ENCODE measurements at places on chromosomes 7 and 10.

DNA sequence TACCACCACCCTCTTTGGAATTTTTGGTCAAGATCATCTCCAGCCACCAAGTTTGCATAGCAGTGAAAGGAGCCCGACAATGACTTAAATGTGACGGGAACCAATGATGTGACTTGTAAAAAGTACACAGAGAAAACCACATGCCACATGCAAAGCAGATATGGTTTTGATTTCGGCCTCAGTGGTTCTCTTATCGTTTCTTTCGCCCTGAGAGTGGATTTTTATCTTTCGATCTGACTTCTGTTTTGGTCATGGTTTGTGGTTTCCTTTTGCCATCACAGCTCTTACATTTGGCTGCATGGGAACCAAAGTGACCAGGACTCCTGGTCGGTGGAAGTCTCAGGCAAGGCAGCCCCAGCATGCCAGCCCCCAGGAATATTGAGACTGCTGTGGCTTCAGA lies 31.5 kb downstream of the TCF7L2 start:
- no peak for DNase-seq

DNA sequence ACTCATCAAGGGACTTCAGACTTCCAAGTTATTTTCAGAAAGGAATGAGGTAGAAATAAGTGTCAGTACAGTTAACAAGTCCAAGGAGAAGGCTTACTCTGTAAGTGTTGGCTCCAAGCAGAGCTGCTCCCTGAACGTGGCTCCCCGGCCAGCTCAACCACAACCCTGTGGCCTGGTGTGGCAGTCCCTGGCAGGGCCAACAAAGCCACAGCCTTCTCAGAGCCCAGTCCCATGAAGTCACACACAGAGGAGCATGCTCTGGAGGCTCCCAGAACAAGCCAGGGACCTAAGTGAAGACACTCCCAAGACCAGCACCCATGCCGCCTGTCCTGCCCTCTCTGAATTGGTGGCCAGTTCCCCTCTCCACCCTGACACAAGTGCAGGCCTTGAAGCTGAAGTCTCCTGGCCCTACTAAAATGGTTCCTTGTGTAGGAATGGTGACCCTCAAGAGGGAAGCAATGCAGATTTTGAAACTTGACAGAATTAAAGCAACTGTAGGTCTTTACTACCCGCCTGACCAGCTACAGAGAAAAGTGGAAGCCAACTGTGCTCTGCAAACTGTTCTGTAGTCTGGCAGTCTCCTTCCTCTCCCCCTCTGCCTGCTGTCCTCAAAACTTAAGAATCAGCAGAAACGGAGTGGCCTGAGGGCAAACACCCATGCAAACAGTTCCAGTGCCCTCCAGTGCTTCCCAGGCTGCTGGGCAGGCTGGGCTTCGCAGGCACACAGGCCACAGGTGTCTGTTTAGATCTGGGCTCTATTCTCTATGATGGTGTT lies 51.1 kb downstream of the NOD1 start:
- DNase-seq = no peak

DNA sequence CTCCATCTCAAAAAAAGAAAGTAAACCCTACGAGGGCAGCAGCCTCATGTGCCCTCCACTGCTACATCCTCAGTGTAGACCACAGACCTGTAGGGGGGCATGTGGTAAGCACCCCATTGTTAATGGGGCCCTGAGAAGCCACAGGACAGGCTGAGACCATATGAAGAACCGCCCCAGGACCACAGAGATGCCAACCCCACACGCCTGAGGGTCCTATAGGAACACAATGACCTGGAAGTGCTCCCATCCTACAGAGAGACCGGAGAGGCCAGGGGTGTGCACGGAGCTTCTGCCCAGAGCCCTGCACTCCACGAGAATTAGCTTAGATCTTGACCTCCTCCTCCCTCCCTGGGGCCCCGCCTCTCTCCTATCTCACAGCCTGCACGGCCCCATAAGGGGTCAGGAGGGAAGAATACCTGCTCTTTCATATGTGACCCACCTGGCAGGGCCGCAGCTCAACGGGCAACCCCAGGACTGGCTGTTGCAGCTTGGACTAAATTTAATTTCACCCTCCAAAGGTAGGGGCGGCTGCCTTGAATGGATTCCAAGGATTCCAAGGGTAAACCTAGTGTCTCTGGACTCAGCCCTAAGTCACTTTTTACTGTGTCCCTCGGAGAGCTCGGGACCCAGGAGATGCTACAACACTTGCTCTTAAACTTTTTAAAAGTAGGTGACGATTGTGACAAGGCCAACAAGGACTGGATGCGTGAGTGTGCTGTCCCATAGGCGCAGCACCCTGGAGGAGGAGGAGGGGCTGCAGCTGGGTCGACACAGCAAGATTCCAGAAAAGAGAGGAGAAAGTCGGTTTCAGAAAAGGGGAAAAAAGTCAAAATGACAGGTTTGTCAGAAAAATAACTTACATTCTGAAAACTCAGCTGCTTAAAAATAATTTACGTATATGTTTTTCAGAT lies 24.2 kb downstream of the PRKAG2 start:
- DNase-seq = no peak

DNA sequence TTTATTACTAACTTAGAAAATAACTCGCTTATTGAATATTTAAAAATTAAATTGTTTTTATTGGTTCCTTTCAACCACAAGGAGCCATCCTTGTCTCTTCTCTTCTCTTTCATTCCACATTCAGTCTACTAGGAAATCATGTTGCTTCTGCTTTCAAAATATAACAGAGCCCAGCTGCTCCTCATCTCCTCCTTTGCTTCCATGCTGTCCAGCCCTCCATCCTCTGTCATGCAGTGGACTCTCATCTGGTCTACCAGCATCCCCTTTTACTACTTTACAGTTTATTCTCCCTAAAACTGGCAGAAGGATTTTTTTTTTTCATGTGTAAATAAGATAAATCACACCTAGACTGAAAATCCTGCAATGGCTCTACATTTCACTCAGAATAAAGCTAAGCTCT lies 198.2 kb upstream of the CSTF2T start:
- no peak for DNase-seq

DNA sequence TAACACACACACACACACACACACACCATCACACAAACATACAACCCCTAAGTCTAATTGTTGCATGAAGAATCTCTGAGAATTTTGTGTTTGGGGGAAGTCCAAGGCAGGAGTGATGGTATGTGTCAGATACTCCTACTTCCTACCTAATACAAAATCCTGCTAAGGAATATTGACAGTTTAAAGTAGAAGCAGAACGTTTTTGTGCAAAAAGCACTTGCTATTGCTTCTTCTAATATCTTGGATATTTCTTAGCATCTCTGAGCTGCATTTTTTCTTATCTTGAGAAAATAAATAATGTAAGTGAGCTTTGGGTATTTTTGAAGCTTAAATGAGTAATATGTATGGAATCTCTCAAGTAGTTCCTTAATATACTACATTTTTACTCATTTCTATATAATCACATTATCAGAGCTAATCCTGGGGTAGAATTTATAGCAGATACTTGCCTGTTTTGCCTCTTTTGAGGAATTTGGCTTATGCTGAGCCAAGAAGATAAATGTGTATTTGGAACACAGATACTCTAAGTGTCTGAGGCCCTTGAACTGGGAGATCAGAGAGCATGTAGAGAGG lies 212.3 kb downstream of the DKK1 start:
- DNase-seq = no peak
